ENCODE measurements at places on chromosomes 7 and 10.

DNA sequence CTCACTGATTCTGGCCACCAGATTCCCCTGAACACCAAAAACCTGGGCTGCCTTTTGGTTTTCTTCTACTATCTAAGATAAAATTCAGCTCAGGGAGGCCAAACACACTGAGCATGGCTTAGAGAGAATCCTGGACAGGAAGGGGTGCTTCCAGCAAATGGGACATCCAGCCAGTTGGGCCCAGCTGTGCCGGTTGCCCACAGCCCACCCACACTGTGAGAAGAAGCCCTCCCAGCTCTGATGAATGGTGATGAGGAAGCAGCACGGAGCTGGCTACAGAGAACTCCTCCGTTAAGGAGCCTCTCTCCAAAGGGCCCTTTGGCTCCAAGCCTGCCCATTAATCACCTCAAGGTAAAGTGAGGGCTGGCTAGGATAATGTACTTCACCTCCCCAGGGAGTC is 15.9 kb downstream of the LRRC18 start:
- DNase-seq, result no peak

- no peak for DNase-seq
Observed at GRCh38 chr10:62341419-62341818, 32.8 kb upstream of the ZNF365 start.

GRCh38 chr10:122648599-122649428 is 50.8 kb downstream of the C10orf120 start:
- peak; percentile 62 for DNase-seq

GRCh38 chr10:59801171-59801570 is 47.9 kb upstream of the MRLN start:
- DNase-seq, result no peak

GRCh38 chr7:114478384-114478783 is 63.8 kb downstream of the FOXP2 start:
- DNase-seq, result no peak

DNA sequence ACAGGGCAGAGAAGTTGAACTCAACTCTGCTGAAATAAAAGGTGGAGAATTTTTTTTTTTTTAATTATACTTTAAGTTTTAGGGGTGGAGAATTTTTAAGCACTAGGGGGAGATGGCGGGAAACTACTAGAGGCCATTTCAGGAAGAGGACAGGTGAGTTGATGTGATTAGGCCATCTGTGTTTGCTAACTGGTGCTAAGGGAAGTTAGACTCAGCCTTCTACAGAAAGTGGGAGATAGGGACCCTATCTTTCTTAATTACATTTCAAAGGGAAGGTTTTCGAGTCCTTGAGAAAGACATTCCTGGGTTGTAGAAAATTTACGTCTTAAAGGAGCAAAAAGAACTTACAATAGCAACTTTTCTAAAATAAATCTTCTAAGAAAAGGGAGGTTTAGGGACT is 124.8 kb downstream of the LHFPL3 start:
- DNase-seq, result no peak

GRCh38 chr7:132472463-132473120 is 103.7 kb downstream of the PLXNA4 start:
- DNase-seq, result peak; percentile 65

GRCh38 chr10:65940816-65941662 is 984.8 kb upstream of the LRRTM3 start:
- DNase-seq, result peak; percentile 2

GRCh38 chr7:9796241-9796640 is 1177.4 kb upstream of the PHF14 start:
- DNase-seq, result no peak

DNA sequence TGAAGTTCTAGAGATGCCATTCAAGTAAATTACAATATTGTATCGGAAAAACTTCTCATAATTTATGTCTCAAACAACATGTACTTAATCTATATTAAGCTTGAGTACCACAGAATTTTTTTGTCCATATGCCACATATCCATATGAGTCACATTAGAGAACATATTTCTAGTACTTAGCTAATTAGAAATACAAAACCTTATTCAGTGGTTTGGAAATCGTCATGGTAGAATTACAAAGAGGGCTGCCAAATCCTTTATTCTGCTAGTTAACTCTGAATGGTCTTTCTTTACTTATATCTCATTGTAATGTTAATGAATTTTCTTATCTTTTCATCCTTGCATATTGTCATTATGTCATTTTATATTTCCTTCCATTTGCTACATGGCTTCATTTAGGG is 9.0 kb upstream of the VIM start:
- DNase-seq, result no peak

- DNase-seq, result no peak
Observed at GRCh38 chr10:113553149-113553548, 296 bp downstream of the HABP2 start.

- peak; percentile 93 for DNase-seq
Observed at GRCh38 chr7:150368096-150368883, at the start of gene REPIN1. TSS of gene REPIN1 (plus strand) at chr7:150368822. CDS start at chr7:150369712, 890 bp downstream.

GRCh38 chr10:89162596-89162995 is 44.5 kb downstream of the CH25H start:
- no peak for DNase-seq

DNA sequence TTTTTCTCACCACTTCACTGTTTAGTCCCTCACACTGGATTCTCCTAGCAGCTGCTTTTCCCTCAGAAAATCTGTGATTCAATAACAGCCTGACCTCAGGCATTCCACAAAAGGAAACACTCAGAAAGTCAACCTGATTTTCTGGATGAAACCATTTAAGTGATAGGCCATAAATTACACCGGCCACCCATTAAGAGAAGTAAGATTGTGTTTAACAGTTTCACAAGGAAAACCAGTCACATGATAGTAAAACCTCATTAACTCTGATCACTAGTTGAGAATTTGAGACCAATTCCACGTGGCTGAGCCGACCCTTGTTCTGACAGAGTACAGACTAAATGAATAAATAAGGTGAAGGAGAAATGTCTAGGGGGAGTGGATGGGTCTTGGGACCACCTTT is 7.7 kb downstream of the GRM8 start:
- DNase-seq, result no peak

DNA sequence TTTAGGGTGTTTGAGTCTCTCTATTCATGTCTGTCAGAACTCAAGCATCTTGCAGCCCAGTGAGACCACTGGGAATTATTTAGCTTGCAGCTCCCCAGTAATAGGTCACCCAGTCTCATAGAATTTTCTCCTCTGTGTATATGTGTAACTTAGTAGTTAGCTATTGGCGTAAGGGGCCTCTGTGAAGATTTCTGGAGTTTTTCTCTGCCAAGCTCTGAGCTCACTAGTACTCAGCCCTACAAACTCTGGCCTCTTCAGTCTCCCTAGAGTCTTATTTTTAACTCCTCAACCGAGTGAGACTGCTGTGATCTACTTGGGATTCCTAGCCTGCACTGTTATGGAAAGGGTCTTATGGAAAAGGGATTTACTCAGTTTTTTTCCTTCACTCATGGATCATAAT is 90.2 kb downstream of the PPP1R9A start:
- DNase-seq, result no peak

DNA sequence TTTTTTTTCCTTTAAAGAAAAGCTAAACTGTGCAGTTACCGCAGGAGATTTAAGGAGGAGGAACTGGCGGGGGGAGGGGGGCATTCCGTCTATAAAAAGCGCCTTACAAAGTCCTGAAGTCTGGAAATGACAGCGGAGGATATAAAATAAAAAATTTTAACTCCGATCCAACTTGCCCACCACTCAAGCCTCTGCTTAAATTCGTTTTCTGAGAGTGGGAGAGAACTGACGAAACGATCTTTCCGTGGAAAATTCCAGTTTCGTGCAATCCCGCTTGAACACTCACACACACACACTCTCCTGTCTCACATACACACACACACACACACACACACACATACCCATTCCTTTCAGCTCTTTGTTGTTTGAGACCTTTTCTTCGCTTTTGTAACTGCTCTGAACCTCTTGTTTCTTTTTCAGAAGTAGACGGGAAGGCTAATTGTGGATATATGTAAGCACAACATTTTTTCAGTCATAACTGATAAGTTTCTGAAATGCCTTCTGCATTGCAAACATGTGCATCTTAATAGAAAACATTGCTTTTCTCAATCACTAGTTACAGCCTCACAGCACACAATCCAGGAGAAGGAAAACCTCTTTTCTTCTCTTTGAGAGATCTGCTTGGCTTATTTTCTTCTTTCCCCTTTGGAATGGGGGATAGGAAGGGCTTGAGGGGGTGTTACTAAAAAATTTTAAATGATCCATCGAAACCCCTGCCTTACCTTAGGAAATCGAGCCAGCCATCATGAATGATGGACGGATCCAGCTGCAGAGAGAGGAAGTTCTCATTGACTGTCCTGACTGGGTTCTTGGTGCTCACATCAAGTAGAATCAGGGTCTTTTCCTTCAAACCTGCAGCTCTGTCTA is 628 bp downstream of the HPSE2 start:
- peak; percentile 19 for DNase-seq

DNA sequence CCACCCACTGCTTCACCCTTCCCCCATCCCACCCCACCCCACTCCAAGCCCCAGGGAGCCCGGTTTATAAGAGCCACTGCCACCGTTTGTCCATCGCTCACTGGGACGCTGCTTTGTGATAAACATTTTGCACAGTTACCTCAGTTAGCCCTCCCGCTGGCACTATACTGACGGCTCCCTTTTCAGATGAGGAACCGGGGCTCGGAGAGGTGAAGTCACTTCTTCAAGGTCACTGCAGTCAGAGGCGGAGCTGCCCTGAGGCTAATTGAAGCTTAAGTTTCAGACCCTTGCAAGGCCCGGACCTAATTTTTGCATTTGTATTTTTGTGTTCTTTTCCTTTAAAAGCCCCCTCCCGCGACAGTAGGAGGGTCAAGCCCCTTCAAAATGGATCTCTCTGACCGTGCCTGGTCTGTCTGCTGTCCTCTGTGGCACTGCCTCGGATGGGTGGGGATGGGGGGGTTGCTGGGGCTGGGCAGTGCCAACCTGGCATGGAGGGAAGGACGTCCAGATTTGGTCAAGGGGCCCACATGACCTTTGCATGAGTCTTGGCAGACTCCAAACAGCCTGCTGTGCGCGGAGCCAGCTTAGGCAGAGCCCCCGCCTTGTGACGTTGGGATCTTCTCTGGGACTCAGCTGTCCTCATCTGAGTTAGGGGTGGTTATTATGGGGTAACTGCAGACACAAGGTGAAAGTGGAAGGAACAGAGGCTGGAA is 17.7 kb upstream of the NODAL start:
- DNase-seq, result no peak

GRCh38 chr7:945147-945555 is 9.3 kb downstream of the ADAP1 start:
- DNase-seq, result no peak

DNA sequence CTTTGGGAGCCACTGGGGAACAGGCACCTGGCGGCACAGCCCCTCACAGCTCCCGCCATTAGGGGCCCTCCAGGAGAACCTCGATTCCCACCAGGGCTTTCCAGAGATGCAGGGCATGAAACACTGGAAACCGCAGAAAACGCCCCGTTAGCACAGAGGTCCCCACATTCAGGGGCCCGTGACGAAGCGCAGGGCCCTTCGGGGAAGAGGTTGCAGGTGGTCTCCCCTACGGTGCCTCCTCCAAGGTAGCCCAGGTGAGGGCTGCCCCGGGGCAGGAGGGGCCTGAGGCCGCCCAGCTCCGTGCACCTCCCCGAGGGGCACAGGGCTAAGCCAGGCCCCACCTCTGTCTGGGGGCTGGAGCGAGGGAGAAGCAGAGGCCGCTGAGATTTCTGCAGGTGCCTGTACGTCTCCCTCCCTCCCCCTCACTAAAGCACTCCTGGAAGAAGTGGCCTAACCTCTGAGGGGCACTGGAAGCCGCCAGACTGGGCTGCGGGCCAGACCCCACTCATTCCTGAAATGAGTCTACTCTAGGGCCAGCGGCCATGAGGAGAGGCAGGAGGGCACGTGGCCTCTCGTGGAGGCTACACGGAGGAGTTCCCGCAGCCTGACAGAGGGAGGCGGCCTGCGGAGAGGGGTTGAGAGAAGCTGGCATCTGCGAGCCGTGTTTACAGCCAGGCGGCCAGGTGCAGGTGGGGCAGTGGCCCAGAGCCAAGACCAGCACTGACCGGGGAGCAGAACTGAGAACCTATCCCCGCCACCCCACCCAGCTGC is 6.9 kb downstream of the PDGFA start:
- DNase-seq, result peak; percentile 74

DNA sequence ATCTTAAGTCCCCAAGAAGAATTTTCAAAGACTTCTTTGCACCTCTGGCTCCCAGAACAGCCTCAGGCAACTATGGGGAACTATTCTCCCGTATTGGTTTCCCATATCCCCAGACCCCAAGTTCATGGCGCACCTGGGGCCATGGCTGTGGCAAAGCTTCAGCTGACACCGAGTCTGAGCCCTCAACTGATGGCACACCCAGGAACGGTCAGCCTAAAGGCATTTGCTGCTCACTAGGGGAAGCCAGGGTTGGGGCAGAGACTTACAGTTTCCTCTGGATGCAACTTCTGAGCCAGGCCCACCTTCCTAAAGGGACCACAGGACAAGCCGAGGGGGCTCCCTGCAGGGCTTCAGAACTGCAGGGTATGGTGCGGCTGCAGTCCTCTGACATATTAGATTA is 13.7 kb upstream of the CPA1 start:
- no peak for DNase-seq

GRCh38 chr7:31785101-31785500 is 98.1 kb downstream of the PPP1R17 start:
- no peak for DNase-seq

- peak; percentile 51 for DNase-seq
Observed at GRCh38 chr7:23335621-23336020, 36.5 kb downstream of the MALSU1 start.
